ENCODE measurements at places on chromosomes 5 and 9.

- no peak for DNase-seq
Observed at GRCh38 chr5:72654231-72654630, 147.0 kb upstream of the ZNF366 start.

GRCh38 chr9:101671567-101671966, 66.9 kb downstream of the GRIN3A start:
- DNase-seq = no peak

GRCh38 chr5:79133657-79134451, 22.2 kb downstream of the BHMT start:
- DNase-seq = peak; percentile 83

GRCh38 chr9:97396256-97396655, 15.6 kb upstream of the TDRD7 start:
- no peak for DNase-seq

DNA sequence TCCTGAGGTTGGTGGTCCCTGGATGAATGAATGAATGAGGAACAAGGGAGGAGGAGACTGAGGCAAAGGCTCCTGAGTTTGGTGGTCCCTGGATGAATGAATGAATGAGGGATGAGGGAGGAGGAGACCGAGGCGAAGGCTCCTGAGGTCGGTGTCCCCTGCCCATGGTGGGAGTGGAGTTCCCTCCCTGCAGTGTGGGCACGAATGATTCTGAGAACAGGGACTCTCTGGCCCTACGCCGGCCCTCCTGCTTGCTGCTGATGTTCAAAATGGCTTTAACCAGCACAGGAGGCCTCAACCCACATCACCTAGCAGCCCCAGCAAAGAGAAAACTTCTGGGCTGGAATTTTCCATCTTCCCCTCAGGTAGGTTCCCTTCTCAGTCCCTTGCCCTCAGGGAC, 377.8 kb downstream of the IRX2 start:
- no peak for DNase-seq

DNA sequence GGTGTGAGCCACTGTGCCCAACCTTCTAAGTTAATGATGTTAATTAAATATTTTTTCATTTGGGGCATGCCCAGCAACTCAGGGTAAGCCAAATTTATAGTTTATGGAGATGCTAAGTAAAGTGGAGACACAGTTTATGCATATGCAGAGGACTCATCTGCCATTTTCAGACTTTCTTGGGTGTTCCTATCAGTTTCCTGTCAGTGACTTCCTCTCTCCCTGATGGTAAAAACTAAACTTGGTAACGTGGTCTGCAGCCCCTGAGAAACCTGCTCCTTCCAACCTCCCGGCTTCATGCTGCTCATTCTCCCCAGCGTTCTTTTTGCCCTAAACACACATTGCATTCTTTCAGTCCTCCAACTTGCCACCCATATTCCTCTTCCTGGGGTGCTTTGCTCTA, 48.4 kb upstream of the TUT7 start:
- DNase-seq = no peak

DNA sequence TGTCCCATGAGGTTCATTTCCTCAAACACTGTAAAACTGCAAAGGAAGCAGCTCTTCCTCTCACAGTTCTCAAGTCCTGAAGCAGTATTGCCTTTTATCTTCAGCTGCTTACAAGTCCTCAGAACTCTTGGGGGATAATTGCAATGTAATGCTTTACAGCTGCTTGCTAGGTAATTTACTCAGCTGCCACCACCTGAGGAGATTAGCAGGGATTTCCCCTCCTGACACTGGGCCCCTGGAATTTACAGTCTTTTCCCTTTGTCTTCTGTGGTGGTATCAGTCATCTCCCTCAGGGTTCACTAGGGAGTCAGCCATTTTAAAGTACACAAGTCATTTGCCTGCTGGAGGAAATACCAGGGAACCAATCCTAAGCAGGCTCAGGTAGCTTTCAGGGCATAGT, 754.3 kb upstream of the GRAMD2B start:
- no peak for DNase-seq

DNA sequence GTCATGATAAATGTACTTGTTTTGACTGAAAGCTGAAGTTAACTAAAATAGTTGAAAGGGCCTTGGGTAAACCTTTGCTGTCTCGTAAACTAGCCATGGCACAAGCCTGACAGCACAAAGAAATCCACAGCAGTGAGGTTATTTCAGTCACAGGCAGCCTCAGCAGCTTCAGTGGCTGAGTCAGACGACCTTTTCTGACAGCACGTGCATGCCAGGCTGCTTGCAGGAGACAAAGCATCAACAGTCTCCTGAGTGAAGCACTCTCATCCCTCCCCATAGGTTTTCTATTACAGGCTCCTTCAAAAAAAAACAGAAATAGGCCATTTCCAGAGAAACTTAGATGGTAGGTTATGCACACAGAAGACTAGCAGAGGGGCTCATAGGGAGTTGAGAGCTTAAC, 34.6 kb downstream of the OXCT1 start:
- peak; percentile 10 for DNase-seq

DNA sequence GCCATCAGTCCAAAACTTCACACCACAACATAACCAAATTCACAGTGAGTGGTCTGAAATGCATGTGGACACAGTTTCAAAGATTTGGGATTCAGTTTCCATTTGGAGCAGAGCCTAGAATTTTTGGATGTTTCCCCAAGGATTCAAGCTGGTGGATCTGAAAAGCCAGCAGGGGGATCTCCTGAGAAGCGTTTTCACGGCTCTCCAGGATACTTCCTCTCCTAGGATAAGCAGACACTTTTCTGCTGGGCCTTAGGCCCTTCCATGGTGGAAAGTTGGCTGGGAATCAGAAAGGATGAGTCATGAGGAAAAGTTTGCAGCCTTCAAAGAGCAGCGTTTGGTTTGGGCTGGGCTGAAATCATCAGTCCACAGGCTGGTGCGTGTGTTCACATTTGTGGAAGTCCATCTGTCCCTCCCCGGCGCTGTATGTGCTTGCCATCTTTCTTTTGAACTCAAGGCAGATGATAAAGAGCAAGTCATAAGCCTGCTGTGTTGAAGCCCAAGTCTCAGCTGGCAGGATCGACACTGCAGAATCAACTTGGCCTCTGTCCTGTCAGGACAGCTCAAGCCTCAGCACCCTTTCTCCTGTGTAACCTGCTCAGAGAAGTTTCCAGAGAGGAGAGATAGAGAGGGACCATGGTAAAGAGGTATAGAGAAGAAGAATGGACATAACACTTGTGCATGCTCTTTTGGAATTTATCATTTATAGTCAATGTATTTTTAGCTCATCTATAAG, 152.6 kb upstream of the MSX2 start:
- DNase-seq = peak; percentile 92

- no peak for DNase-seq
Observed at GRCh38 chr9:89658931-89659330, 54.1 kb downstream of the GADD45G start.

DNA sequence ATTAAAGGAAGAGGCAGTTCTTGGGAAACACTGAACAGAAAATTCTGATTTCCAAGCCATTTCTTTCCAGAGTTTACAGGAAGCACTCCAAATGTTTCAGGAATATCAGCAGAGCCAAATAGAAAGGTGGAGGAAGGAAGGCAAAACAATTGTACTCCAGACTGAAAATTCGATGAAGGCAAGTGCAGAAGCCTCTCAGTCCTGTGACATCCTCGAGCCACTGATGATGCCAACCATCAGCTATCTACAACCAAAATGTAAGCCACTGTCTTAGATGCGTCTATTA, 2.2 kb downstream of the LMAN2 start:
- DNase-seq = no peak

DNA sequence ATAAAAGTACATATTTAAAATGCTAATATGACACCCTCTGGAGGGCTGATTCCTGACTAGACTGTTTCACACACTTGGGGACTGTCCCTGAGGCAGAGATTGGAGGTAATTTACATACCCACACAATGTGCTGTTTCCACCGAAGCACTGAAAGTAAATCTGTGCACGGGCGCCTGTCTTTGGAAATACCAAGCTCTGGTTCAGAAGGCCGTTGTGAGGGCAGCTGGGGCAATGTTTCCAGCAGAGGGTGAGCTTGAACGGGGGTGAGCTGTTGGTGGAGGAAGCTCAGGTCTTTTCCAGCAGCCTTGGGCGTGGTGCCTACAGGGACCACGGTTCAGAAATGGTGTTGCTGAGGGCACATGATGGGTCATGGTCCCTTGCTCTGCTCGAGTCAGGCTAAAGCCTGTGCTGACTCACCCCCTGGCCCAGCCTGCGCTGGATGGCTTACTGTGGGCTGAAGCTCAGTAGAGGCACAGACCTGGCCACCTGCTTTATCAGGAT, 25.8 kb upstream of the HMCN2 start:
- DNase-seq = no peak
